ENCODE measurements at places on chromosomes 5 and 9.
A peak's percentile ranks its signal among the peaks of the same experiment; 100 is the strongest.

DNA sequence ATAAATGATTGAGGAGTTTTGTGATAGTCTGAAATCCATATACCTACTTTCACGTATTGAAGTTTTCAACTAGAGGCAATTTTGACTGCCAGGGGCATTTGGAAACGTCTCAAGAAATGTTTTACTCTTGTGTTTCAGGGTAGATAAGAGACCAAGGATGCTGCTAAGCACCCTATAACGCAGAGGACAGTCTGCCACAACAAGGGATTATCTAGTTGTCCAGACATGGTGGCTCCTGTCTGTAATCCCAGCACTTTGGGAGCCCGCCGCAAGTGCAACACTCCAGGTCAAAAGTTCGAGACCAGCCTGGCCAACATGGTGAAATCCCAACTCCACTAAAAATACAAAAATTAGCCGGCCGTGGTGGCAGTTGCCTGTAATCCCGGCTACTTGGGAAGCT, 133.7 kb upstream of the CCNG1 start:
- DNase-seq: no peak

DNA sequence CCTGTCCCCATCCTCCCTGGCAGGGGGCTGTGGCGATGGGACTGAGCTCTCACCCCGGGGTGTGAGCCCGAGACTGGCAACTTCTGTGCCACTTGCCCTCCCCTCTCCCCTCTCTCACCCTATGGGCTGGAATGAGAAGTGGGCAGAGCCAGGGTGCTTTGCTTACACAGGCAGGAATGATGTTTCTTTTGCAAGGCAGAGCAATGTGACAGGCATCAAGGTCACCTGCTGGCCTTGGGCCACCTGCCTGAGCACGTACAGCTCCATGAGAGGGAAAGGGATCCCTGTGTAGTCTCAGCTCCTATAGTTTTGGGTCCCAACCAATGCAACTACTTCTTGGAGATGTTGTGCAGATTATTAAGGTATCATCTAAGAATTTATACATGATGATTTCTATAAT, 252.8 kb upstream of the DAP start:
- no peak for DNase-seq

DNA sequence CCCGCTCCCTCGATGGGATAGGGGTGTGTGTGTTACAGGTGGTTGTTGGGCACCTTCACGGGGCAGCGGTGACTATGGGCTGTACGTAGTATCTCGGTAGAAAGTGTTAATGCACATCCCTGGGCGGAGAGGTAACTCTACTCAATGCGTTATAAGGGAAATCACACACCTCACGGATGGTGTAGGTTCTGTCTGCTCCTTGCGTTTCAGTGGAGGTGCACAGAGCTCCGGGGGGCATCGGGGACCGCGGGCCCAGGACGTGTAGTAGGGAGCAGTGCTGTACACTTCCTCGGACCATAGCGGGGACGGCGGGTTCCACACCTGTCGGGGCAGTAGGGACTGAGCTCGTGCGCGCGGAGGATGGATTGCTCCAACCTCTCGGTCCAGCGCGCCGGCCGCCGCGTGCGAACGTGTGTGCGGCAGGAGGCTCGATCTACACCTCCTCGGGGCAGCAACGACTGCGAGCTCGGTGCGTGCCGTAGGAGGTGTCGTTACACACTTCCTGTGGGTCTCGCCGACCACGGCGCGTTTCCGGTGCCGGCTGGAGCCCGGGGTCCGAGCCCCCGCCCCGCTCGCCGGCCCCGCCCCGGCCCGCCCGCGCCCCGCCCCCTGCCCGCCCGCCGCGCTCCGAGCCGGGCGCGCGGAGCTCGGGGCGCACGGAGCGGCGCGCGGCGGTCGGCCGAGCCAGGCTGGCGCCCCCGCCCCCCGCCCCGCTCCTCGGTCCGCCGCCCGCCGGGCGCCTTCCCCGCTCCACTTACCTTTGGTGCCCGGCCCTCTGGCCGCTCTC, at the start of gene KIAA1958:
TSS of gene KIAA1958 (plus strand) at position 607 of the 787 bp plus-strand sequence. CDS start 87,254 bp downstream, outside the sequence.
- DNase-seq: peak; percentile 93

- DNase-seq: no peak
Observed at GRCh38 chr9:13532407-13532806, 252.9 kb upstream of the MPDZ start.

GRCh38 chr5:40221796-40222195, 457.9 kb upstream of the PTGER4 start:
- no peak for DNase-seq

GRCh38 chr5:101431201-101431600, 528.1 kb upstream of the ST8SIA4 start:
- DNase-seq: no peak

GRCh38 chr5:113292462-113292861, 142.3 kb downstream of the TSSK1B start:
- DNase-seq: no peak

DNA sequence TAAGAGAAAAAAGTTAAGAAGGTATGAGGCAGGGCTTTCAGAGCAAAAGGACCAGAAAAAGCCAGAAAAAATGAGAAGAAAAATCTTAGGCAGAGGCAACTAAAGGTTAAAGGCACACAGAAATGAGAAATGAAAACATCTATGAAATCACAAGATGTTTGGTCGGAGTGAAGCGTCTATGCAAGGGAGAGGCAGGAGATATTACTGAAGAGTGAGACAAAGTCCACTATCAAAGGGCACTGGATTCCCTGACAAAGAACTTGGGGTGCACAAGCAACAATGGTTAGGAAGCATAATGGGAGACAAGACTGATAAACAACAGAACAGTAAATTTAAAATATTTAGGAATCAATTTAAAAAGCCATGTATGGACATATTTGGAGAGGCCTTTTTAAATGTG, 16.9 kb downstream of the PANK3 start:
- DNase-seq: no peak

- DNase-seq: no peak
Observed at GRCh38 chr5:16755641-16756040, 138.8 kb upstream of the RETREG1 start.

GRCh38 chr5:27494887-27495286, 456.5 kb upstream of the CDH9 start:
- no peak for DNase-seq

DNA sequence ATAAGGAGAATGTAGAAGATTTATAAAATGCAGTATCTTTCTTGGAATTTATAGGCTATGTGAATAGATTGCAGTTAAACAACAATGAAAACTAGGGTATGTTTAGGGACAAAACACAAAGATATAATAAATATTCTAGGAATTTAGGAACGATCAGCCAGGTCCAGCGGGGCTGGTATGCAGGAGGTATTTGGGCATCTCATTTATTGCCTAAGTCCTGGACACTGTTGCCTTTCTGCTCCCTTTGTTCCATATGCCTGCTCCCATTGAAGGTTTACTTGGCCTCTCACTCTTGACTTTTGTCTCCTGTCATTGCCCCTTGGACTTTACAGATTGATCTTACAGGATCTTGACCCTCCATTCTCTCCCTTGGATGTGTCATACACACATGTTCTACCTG, 55.9 kb downstream of the SNX24 start:
- DNase-seq: no peak

DNA sequence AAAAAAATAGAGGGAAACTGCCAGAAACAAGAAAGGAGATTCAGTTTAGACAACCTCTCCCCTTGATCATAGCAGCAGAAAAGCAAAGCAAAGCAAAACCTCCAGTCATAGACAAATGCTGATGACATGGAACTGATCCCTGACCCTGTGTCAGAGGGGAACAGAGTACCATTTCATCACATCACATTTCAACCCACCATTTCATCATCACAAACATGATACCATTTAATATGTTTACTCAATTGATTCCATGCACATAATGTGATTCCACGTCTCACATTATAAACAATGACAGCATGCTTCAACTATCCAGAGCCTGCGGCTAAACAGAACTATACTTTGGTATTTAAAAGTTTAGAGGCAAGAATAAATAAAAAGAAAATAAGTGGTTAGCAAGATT, 28.7 kb upstream of the ACOT12 start:
- no peak for DNase-seq

Data from activated CD4-positive, alpha-beta T cell treated with anti-CD3 and anti-CD28 coated beads, Interleukin-2, Interleukin-6, amounts not matched to agents 100 ng/mL and 50 ng/mL, durations not matched to agents 16 hours and 8 hours (primary cell).